ENCODE measurements at places on chromosomes 12 and 14. TPM values are rescaled to one million over a fixed set of nuclear protein-coding genes. Genes with fewer than 3 reads are reported as not detected.

Gene P2RX4
- 15.2 TPM for total RNA-seq

Gene MGAT4C
- 0.02 TPM for total RNA-seq

Gene RD3L
- total RNA-seq, result not detected

Gene KLRB1
- total RNA-seq, result not detected

Gene KRT79
- total RNA-seq, result not detected

Gene LRRK2
- total RNA-seq, result 1.7 TPM

Gene PTHLH
- total RNA-seq, result 13.2 TPM

Gene KLRC1
- total RNA-seq, result not detected

Gene TMX1
- total RNA-seq, result 34.1 TPM

Gene TMEM63C
- total RNA-seq, result 5.4 TPM
